ENCODE measurements at places on chromosomes 1 and 21.

DNA sequence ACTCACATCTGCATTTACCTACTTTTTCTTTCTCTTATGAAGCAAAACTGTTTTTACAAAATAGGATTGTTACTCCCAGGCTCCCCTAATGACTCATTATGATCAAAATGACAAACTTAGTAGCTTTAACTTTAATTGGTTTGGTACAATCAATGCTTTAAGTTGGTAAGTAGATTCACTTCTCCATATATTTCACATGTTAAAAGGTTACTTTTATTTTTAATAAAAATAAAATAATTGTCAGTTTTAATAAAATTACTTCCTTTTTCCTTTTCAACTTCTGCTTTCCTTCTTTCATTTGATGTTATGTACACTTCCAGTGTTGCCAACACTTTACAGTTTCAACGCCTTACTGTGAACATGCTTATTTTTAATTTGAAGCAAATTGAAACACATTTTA is 477.6 kb downstream of the SETD4 start:
- no peak for DNase-seq

DNA sequence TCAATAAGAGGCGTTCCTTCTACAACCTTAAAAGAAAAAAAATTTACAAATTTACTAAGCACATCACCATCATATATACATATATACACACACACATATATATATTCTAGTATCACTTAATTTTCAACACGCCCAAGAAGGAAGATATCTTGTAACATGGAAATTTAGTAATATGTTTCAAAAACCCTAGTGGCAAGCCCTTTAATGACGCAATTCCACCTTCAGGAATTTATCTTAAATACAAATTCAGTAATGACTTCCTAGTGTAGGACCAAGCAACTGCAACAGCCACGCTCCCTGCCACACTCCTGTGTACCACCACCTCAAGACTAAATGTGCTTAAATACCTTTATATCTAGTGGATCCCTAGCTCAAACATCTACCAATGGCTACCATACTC is 12.5 kb downstream of the LBR start:
- DNase-seq, result no peak

DNA sequence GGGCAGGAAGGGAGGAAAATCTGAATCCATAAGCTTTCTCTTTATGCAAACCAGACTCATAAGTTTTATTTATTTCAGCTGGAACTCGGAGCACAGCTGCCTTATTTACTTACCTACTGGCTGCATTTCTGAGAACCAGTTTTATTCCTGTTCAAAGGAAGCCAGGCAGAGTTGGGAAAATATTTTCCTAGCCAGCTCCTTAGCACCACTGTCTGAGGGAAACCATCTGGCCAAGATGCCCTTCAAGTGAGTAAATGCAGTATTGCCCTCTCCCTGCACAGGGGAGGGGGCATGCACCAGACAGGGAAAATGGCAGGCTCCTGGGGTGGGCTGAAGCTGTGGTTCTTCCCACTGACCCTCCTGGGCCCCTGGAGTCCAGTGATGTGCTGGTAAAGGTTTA is 28.9 kb upstream of the FMOD start:
- no peak for DNase-seq

- no peak for DNase-seq
Measured at GRCh38 chr21:45513003-45513717, 29.1 kb downstream of the SLC19A1 start.

DNA sequence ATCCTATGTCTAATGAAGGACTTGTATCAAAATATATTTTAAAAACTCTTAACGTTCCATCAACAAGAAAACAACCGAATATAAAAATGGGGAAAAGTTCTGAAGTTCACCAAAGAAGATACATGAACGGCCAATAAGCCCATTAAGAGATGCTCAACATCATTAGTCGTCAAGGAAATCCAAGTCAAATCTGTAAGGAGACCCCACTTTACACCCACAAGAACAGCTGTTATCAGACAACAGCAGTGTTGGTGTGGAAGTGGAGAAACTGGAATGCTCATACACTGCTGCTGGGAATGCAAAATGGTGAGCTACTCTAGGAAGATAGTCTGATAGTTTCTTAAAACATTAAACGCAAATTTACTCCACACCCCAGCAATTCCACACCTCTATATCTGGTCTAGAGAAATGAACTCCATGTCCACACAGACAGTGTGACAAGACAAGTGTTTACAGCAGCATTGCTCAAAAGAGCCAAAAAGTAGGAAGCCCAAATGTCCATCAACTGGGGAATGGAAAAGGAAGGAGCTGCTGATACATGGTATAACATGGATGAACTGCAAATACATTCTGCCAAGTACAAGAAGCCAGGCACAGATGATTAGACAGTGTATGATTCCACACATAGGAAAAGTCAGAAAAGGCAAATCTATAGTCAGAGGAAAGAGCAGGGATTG is 18.5 kb downstream of the UBE2G2 start:
- DNase-seq, result no peak

DNA sequence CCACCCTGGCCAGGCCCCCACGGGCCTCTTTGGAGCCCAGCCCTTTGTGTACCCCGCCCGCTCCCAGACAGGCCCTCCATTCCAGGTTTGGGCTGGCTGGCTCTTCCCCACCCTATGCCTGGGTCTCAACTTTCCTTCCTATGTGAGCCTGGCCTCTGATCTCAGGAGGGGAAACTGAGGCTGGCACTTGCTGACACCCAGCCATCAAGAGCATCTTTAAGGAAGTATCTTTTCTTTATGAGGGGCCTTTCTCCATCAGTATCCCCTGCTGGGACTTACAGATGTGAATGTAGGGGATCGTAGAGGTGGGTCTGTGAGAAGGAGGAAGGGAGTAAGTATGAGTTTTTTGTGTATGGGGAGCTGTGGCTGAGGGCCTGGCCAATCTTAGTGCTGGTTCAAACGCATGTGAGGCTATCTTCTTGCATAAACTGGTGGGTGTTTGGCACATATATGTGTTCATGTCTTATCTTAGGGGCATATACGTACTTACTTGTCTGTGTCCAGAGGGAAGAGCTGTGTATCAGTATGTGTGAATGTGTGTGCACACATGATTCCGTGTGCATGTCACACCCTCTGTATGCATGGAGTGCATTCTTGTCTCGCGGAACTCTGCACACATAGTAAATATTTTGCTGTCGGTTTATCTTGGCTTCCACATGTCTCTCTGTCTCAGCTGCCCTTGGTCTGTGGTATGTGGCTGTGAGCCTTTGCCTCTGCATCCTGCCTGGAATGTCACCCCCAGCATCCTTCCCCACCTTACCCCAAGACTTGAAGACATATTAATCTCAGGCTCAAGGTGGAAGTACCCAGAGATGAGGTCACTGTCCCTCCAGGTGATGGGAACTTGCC is 5.4 kb downstream of the NECTIN4 start:
- DNase-seq, result no peak

- peak; percentile 43 for DNase-seq
Measured at GRCh38 chr1:100703716-100704115, 15.8 kb upstream of the VCAM1 start.

DNA sequence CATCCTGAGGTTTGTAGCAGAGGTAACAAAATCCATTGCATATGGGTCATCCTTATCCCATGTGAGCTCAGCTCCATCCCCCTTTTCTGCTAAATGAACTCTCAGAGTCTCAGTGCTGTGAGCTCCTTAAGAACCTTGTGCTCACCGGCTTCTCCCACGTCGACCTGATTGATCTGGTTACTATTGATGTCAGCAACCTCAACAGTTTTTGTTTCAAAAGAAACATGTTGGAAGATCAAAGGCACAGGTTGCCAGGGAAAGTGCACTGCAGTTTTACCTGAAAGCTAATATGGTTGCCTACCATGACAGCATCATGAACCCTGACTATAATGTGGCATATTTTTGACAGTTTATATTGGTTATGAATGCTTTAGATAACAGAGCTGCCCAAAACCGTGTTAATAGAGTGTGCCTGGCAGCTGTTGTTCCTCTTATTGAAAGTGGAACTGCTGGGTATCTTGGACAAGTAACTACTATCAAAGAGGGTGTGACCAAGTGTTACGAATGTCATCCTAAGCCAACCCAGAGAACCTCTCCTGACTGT is 131.4 kb downstream of the HS2ST1 start:
- DNase-seq, result no peak

DNA sequence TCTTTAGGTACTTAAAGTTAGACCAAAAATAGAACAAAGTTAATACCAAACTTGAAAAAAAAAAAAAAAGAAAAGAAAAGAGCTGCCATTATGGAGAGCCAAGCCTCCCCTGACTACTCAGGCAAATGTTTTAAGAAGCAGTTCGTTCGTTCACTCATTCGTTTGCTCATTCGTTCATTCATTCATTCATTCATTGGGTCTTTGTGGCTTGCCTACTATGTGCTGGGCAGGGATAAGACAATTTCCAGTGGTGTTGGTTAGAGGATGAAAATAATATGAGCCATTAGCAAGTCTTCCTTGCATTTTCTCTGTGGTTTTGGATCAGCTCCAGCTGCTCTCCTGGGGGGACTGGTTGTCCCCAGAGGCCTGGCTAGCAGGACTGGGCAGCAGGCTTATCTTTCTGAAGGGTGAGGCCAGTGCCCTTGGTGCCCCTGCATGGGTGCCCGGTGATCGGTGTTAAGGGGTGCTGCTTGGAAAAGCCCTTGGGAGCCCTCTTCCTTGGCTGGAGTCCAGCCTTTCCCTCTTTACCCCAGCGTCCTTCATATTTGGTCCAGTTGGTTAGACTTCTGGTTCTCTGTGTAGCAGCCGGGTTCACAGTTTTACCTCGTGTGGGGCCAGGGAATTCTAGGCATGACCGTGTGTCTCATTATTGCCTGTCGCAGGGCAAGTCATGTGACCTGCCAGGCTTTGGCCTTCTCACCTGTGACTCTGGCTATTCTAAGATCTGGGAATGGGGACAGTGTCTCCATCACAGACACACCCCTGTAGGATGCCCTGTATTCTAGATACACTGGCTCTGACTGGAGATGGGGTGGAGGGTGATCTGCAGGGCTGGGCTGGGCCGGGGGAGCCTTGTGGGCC is 32.8 kb downstream of the LHX4 start:
- no peak for DNase-seq

DNA sequence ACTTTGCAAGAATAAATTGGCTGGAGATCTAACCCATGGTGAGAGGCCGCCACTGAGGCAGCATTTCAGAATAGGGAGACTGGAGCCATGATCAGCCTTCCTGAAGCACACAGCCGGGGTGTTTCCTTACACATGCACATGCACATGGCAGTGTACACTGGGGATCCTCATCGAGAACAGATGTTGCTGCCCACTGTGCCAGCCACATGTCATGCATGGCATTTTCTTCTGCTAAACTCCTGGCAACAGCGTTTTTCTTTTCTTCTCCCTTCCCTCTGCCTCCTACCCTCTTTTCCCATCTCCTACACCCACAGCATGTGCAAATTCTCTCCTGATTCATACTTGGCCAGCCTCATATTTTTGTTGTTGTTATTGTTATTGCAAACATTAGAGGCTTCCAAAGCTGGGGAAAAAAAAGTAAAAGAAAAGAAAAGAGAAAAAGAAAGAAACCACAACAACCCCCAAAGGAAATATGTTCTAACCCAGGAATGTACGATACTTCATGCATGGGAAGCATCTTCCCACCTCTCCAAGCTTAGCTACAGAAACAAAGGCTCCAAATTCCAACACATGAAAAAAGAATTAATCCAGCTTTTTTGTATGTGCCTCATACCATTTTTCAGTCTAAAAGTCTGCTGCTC is 344.0 kb downstream of the ASTN1 start:
- DNase-seq, result no peak

DNA sequence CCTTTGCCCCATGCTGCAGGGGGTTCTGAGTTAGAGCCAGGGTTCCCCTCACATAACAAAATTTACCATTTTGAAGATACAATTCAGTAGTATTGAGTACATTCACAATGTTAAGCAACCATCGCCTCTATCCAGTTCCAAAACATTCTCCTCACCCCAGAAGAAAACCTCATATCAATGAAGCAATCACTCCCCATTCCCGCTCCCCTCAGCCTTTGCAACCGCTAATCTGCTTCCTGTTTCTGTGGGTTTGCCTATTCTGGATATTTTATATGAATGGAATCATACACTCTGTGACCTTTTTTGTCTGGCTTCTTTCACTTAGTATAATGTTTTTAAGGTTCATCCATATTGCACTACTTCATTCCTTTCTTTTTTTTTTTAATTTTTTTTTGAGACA is 32.9 kb downstream of the SERINC2 start:
- DNase-seq, result no peak

DNA sequence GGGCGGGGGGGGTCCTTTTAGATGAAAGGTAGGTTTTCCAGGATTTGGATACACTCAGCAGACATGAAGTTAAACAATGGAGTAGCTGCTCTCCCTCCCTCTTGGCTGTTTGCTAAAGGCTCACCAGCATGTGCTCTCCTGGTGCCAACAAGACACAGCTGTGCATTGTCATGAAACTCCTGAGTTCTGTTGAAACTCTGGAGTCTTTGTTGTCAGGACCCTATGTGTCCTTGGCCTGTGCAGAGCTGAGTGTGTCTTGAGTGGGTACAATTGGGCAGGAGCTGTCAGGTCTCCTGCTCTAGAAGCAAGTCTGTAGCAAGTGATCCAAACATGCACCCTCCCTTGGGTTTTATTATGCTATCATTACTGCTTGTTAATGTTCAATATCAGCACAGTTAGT is 12.7 kb downstream of the TBX19 start:
- DNase-seq, result no peak

DNA sequence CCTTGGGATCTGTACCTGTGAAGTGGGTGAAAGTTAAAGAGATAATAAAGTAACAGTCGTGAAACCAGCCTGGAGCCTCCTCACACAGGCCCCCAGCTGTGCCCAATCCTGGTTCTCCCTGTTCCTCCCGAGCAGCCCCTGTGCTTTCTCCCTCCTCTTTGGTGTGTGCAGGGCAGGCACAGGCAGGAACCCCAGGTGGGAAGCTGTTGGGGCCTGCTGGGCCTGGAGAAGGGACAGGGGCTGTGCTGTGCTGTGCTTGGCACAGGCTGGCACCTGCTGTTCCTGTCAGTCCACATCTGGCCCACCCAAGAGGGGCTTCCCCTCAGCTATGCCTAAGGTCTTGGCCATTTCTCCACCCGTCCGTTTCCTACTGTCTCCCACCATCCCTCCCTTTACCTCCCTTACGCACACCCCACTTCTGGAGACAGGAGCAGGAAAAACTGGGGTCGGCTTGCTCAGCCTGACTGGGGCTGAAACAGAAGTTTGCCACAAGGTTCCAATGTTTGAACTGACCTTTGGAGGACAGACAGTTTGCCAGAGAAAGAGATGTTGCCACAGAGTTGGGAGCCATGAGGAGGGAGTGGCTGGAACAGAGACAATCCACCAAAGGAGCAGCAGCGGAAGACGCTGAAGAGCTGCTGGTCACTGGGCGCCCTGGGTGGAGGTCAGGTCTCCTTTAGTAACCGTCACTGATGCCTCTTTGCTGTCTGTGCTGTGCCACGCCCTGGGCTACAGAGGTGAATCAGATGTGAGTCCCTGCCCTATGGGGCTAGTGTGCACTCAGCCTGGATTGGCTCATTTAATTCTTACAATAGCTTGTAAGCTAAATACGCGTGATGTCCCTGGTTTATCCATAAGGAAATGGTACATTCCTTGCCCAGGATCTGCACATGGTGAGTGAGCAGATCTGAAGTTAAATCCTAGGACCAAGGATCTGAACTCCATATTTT is 18.8 kb upstream of the ARTN start:
- no peak for DNase-seq

DNA sequence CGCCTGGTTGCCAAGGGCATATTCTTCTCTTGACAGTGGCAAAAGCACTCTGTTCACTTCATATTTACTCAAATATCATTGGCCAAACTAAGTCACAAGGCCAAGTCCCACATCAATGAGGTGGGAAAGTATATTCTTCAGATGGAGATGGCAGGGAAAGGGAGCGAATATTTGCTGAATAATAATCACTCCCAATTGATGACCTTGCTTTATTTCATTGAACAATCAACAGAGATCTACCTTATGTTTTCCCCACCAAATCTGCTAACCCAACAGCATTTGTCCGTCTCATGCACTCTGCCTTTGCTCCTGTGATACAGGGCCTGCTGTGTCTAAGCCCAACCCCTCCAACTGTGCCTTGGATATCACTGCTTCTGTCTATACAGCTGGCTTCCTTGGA is 45.2 kb upstream of the PCP4 start:
- no peak for DNase-seq

Data from fibroblast of gingiva (primary cell).